Suprapubic skin (tissue), 4 donors: ENCODE measurements at places on chromosomes 2 and 18.
A peak's percentile ranks its signal among the peaks of the same experiment; 100 is the strongest.

DNA sequence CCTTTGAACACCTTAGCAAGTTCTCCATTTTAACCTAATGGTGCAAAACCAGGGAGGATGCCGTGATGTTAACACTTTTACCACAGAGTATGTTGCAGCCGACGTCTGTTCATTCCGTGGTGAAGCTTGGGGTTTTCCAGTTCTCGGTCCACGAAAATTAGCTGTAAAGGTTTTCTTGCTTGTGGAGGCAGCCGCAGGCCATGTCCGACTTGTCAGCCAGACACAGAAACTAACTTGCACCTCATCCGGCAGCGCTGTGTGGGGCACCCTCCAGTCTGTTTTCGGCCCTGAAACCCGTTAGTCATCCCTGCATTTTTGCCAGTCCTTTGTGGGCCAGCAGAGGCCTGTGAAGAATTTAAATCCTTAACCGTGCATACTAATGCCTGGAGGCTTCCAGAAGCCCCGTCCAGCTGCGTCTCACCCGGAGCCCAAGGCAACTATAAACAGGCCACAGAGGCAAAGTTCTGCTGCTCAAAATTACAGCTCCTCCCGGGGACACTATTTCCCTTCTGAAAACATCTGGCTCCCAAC, 70.6 kb downstream of the SH3YL1 start:
- no peak for DNase-seq

GRCh38 chr18:3207565-3207964, 12.2 kb downstream of the MYOM1 start:
- no peak for DNase-seq

DNA sequence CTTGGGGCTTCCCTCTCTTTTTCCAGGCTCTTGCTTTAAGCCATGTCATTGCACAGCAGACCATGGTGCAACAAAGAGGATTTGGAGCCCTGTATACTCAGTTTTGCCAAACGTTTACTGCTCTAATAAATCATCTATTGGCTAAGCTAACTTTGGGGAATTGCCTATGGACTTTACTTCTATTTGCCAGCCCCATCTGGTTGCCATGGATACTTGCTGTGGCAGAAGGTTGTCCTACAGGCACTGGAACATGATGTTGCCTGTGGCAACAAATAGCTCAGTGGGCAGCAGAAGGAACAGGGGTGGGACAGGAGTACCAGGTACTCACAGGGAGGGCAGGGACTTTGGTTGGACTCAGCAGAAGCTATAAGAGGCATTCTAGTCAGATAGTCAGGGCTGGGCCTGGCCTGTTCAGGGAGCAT, 129.7 kb downstream of the CCDC85A start:
- DNase-seq, result no peak

GRCh38 chr2:3959372-3959771, 256.0 kb downstream of the DCDC2C start:
- DNase-seq, result no peak

DNA sequence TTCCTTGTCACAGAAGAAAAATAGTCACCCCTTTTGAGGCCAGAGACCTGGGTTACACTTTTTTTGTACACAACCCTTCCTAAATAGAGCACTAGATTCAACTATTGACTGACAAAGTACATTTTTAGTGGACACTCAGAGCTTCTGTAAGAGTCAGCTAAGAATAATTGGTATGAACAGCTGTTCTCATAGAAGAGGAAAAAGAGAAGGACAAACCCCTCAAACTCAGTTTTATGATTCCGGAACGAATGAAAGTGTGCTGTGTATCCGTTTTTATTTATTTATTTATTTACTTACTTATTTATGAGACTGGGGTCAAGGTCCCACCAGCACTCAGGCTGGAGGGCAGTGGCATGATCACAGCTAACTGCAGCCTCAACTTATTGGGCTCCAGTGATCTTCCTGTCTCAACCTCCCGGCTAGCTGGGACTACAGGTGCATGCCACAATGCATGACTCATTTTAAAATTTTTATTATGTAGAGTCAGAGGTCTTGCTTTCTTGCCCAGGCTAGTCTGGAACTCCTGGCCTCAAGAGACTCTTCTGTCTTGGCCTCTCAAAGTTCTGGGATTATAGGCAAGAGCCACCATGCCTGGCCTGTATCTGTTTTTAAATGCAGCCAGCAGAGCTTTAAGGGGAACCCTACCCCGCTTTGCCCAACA, 36.0 kb upstream of the FZD5 start:
- no peak for DNase-seq

GRCh38 chr2:43075811-43076585, 150.4 kb downstream of the ZFP36L2 start:
- DNase-seq, result no peak

GRCh38 chr2:202762556-202762955, 109.0 kb downstream of the ICA1L start:
- DNase-seq, result no peak

DNA sequence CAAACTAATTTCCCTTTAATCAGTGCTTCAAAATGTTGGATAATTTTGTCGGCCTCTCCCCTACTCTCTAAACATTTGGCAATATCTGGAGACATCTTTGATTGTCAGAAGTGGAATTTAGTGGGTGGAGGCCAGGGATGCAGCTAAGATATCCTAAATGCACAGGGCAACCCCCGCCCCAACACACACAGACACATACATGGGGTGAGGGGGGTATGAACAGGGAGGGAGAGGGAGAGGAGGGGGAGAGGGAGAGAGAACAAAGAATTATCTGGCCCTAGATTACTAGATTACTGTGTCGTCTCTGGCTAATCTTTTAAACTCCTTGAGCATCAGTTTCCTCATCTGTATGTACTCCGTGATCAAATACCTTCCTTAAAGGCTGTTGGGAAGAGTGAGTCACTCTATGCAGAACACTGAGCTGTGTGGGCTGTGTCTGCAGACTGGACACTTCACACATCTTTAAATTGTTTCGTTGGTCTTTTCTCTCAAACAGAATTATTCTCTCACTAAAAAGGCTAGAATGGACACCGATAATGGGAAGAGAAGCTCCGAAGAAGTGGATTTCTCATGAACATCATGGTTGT, 2.9 kb downstream of the RNF149 start:
- DNase-seq, result no peak

DNA sequence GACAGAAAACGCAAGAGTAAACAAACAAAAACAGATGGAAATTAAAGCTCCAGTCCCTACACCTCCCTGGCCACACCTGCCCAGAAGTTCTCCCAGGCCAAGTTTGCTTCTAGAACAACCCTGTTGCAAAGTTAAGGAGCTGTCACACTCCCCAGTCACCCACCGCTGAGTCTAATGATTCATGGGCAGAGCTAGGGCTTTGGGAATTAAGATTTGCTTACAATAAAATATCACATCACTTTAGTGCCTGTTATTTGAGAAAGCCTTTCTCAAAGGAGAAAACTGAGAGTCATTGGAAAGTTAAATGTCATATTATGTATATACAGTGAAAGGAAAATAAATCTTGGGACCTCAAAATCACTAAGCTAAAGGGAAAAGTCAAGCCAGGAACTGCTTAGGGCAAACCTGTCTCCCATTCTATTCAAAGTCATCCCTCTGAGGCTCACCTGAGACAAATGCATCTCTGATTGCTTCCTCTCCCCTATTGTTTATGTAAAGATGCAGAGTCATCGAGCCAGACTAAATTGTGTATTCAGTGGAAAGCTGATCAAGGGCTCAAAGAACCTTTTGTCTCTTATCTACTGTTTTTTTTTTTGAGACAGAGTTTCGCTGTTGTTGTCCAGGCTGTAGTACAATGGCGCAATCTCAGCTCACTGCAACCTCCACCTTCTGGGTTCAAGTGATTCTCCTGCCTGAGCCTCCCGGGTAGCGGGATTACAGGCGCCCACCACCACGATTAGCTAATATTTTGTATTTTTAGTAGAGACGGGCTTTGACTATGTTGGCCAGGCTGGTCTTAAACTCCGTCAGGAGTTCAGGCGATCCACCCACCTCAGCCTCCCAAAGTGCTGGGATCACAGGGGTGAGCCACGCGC, 2.8 kb downstream of the CRYGB start:
- DNase-seq, result no peak

DNA sequence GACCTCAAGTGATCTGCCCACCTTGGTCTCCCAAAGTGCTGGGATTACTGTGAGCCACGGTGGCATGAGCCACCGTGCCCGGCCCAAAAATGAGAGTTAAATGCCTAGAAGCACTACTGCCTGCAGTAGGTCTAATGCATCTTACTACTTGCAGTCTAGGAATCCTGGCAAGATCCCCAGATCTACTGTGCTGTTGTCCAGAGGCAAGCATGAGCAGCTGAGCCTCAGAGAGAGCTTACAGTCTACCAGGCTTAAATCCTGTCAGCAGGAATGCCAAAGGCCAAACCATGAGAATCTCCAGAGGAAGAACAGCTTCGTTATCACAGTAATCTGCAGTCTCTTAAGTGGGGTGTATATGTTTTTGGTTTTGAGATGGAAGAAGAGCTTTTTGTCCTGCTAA, 54.4 kb downstream of the XRCC5 start:
- DNase-seq, result no peak

GRCh38 chr2:18560031-18560796, at the start of gene RDH14:
Gene RDH14 (minus strand): TSS chr2:18560653. CDS start chr2:18560572, 81 bp downstream.
- DNase-seq, result peak; percentile 97

- DNase-seq, result no peak
Measured at GRCh38 chr18:26157326-26157725, 23.7 kb downstream of the PSMA8 start.

GRCh38 chr2:224038049-224038829, 847 bp downstream of the SERPINE2 start:
- no peak for DNase-seq

- peak; percentile 63 for DNase-seq
Measured at GRCh38 chr2:128362889-128363228, 44.2 kb upstream of the HS6ST1 start.

GRCh38 chr2:71226096-71226964, 573 bp downstream of the PAIP2B start:
- peak; percentile 81 for DNase-seq

DNA sequence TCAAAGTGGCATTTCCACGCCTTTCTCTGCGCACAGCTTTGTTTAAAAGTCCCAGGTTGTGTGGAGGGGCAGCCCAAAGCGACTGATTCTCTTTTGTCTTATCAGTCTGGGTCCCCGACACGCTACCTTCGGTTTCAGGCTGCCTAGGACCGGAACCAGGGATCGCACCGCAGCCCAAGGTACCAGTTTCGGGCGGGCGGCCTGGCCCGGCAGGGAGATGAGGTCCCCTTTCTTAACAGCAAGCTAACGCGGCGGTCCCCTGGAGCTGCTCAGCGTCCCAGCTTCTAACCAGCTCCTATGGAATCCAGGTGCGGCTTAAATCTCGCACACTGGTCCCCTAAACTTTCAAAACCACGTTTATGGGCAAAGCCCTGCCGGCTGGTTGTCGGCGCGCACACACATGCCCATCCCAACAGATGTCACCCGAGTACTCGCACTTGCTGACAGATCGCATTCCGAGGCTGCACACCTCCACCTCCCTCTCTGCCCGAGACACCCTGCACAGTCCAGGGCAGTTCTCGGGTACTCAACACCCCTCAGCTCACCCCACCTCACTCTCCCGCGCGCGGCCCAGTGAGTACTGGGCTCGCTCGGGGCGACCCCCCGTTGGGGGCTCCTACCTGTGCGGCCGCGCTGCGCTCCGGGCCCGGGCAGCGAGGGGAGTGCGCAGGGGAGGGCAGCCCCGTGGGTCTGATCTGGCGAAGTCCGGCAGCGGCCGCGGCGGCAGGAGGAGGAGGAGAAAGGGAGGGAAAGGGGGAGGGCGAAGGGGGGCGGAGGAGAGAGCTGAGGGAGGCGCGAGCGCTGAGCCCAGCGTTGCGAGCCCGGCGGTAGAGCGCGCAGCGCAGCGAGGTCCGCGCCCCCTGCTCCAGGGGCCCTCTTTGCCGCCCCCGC, at the start of gene EFEMP1:
EFEMP1 (minus strand) TSS at position 692 of the 891 bp plus-strand sequence. CDS start 1,342 bp downstream, outside the sequence.
- peak; percentile 79 for DNase-seq

- no peak for DNase-seq
Measured at GRCh38 chr2:241066171-241066892, 35.8 kb downstream of the MTERF4 start.

DNA sequence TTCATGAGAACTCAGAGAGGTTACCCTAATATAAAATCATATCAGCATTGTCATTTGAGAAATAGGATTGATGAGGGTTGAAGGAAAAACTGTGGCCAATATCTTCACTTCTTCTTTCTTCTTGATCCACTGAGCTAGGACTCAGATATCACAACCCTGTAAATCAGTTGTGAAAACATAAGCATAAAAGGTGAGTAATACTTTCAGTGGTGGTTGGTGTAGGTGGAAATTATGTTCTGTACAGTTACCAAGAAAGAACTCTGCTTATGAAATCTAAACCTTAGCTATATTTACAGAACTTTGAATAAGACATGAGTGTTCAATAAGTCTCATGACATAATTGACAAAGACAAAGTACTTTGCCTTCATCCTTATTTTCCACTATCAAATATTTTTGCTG, 56.3 kb downstream of the PAX3 start:
- no peak for DNase-seq

- peak; percentile 50 for DNase-seq
Measured at GRCh38 chr18:79413025-79413424, 17.3 kb downstream of the NFATC1 start.

GRCh38 chr2:99072551-99072950, 69.0 kb upstream of the C2orf15 start:
- DNase-seq, result no peak

- no peak for DNase-seq
Measured at GRCh38 chr18:37389684-37390368, 175.8 kb downstream of the CELF4 start.

DNA sequence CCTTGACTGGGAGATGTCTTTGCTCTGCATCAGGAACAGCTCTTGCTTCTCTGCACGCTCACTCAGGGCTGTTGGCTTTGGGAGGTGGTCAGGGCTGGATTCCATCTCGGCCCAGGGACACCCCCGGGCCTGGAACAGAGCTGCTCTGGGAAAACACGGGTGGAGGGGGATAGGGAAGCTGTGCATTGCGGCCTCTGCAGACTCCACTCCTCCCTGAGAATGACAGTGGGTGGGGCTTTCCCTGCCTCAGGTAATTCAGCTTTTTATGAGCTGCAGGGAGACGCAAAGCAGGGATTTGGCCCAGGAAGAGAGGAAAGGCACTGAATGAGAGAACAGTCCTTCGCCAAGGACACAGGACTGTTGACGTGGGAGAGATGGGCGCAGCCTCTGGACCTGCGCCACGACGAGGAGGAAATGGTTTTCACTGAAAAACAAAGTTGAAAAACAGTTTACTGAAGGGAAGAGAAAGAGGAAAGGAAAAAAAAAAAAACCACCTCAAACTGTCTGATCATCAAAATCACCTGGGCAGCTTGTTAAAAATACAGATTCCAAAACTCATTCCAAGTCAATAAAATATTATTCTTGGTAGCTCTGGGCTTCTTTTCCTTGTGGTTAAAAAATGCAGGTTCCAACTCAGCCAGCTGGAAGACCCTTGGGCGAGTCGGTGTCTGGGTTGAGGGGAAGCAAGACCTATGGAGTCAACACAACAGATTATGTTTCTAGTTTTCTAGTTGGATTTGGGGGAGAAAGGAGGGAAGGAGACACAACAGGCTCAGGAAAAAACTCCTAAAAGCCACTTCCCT, 194.0 kb downstream of the ZFP36L2 start:
- DNase-seq, result no peak

- DNase-seq, result no peak
Measured at GRCh38 chr2:108165729-108166128, 74.0 kb upstream of the SULT1C3 start.

GRCh38 chr2:96931466-96931865, 54.9 kb downstream of the FAM178B start:
- no peak for DNase-seq

- DNase-seq, result no peak
Measured at GRCh38 chr2:154439156-154439555, 259.3 kb upstream of the KCNJ3 start.

GRCh38 chr2:62526531-62527381, 20.8 kb upstream of the TMEM17 start:
- no peak for DNase-seq
